ENCODE measurements at places on chromosomes 12 and 14.

DNA sequence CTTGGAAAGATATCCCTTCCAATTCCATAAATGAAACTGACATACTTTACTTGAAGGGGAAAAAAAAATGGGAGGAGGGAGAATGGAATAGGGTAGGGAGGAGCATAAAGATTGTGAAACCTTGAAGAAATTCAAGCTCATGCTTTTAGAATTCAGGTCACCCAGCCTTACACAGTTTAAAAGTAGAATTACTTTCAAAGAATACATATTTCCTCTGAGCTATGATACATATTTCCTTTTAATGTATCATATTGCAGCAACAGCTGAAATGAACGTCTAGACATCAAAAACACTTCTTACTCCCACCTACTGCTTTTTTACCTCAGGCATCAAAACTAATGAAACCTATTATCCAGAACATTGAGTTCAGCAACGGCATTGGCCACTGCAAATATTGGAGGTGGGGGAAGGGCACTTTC, 156.0 kb downstream of the MED13L start:
- no peak for DNase-seq

- DNase-seq, result no peak
These were observed 1.4 kb upstream of the PKP2 start for GRCh38 chr12:32897687-32898573.

- DNase-seq, result no peak
These were observed 40.9 kb upstream of the GSG1 start for GRCh38 chr12:13144266-13144828.

DNA sequence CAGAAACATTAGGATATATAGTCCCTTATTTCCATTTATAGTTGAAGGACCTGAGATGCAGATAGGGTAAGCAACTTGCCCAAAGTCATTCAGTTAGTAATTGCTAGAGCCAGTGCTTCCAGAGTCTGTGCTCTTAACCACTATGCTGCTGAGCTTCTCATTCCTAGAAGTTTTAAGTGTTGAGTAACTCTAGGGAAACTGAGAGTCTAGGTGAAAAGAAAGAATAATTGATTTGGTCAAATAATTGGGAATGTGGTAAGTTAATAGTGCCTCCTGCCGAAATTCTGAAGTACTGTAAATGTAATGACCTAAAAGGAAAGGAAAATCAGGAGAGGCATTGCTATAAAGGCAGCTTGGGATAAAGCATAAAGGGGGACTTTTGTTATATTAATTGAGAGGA, 14.1 kb downstream of the PYROXD1 start:
- no peak for DNase-seq
